ENCODE measurements at places on chromosomes 7 and 10.
A peak's percentile ranks its signal among the peaks of the same experiment; 100 is the strongest.

- DNase-seq: no peak
Observed at GRCh38 chr10:77737608-77738007, 100.0 kb upstream of the KCNMA1 start.

GRCh38 chr10:124072106-124072505 is 21.3 kb downstream of the CHST15 start:
- DNase-seq: no peak

DNA sequence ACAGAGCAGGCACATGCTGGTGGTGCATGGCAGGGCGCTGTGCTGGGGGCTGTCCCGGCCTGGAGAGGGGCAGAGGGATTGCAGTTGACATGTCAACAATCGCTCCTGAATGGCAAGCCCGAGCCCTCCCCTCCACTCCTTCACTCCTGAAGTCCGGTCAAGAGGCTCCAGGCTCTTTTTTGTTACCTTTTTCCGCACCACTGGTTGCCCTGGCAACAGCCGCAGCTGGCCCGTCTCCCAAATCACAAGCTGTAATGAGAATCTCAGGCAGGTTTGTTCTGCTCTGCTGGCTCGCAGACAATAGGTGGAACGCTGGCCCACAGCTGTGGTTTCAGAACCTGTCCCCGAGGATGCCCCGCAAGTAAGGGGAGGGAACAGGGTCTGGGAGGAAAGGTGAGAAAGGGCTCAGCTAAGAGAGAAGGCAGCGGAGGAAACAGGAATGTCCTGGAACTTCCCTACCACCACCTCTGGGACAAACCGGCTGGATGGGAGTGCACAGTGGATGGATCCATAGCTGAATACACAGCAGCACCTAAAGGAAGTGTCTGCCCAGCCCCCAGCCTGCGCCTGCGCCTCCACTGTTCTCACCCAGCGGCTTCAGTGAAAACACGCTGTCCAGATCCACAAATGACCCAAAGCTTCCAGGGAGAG is 58.9 kb downstream of the CALML3 start:
- peak; percentile 87 for DNase-seq

DNA sequence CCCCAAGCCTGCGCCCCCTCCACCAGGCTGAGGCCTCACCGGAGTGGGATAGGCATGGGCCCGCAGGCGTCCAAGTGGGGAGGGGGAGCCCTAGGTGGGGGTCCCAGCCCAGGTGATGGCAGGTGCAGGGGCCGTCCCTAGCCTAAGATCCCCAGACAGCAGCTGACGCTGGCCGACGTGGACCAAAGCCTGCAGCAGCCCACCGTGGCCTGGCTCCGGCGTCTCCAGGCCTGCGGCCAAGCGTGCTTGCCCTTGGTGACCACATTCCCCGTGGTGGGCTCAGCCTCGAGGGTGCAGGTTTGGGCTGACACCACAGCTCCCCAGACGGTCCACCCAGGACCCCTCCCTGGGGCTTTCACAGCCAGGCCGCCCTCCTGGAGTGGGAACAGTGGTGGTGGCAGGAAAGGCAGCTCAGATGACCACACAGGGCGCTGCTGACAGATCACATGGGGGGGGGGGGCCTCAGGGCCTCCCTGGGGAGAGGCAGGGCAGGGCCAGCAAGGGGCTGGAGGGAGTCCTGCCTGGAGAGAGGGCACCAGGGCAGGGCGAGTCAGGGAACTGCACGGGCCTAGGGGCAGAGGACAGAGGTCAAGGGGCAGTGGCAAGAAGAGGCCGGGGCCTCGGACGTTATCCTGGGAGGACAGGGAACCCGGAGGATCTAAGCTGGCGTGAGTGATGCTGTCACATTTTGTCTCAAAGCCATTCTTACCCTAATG is 767 bp upstream of the ADAM8 start:
- DNase-seq: no peak

GRCh38 chr10:16944986-16945385 is 127.8 kb upstream of the RSU1 start:
- DNase-seq: no peak

GRCh38 chr10:58993480-58994221 is 182.8 kb upstream of the PHYHIPL start:
- DNase-seq: no peak

- no peak for DNase-seq
Observed at GRCh38 chr7:128767475-128768110, 8.0 kb downstream of the OPN1SW start.

GRCh38 chr10:88416801-88417200 is 166.3 kb downstream of the RNLS start:
- DNase-seq: no peak

- DNase-seq: no peak
Observed at GRCh38 chr7:30765408-30765807, 5.8 kb upstream of the MINDY4 start.

DNA sequence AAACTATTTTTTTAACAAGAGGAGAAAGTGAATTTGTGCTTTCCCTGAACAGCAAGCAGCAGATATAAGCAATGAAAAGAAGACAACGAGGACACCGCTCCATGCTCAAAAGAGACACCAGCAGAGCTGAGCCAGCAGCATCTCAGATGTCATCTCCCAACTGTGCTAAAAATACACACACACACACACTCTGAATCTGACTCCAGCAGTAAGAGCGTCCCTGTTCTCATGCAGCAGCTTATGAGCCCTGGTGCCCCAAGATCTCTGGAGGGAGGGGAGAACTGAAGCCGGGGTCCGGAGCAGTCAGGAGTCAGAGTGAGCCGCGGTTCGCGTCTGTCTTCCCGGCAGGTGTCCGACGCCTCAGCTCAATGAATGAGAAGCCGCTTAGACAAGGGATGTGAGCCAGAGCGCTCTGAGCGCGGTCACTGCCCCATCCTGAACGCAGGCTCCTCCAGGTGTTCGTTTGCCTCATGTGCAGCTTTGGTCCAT is 49.2 kb downstream of the SVIL start:
- peak; percentile 73 for DNase-seq

DNA sequence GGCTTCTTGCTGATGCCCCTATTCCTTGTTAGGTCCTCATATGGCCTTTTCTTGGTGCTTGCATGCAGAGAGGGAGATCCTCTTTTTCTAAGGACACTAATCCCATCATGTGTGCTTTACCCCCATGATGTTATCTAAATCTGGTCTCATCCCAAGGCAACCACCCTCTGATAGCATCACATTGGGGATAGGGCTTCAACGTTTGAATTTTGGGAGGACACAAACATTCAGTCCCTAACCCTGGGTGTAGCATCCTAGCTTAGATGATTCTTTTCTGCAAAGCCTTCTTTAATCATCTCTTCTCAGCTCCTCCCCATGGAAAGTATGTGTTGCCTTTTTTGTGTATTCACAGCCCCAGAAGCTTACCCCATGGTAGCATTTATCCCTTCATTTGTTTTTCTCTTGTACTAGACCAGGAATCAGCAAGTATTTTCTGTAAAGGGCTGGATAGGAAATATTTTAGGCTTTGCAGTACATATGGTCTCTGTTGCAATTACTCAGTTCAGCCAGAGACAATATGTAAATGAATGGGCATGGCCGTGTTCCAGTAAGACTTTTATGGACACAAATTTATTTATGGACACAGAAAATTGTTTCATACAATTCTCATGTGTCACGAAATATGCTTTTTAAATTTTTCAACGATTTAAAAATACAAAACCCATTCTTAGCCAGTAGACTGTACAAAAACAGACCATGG is 101.5 kb upstream of the CSTF2T start:
- DNase-seq: no peak

DNA sequence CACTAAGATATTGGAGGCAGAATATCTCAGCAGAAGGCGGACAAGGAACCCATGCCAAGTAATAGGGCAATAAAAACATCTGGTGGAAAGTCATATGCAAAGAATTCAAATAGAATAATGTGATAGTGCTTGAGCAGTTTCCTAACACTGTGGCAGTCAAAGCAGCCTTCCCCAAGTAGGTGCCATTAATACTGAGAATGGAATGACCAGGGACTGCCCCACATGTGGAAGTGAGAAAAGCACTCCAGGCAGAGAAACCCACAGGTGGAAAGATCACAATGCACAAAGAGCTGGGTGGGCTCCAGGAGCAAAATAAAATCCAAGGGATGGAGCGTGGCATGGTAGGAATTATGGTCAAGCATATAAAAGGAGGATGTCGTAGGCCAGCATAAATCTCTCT is 64.4 kb upstream of the NME8 start:
- DNase-seq: no peak

- no peak for DNase-seq
Observed at GRCh38 chr10:89080660-89081059, 90.1 kb downstream of the FAS start.

GRCh38 chr10:119807960-119808697 is 64.5 kb downstream of the MCMBP start:
- DNase-seq: no peak

- no peak for DNase-seq
Observed at GRCh38 chr7:106063692-106064091, 48.4 kb downstream of the SYPL1 start.

- no peak for DNase-seq
Observed at GRCh38 chr7:141785706-141786552, 4.1 kb upstream of the TAS2R5 start.

Measured in ecto neural progenitor cell (in vitro differentiated cells).